ENCODE measurements at places on chromosomes 6 and 20.

- DNase-seq, result no peak
Measured at GRCh38 chr6:57250348-57250747, 28.2 kb upstream of the RAB23 start.

GRCh38 chr6:149628875-149629510 lies 19.5 kb downstream of the KATNA1 start:
- no peak for DNase-seq

- no peak for DNase-seq
Measured at GRCh38 chr20:1301031-1301529, 27.9 kb downstream of the SDCBP2 start.

- no peak for DNase-seq
Measured at GRCh38 chr20:48926267-48926666, 4.8 kb downstream of the ARFGEF2 start.

- DNase-seq, result no peak
Measured at GRCh38 chr6:14423955-14424354, 306.4 kb downstream of the CD83 start.

GRCh38 chr6:134174672-134175531 lies 122.5 kb upstream of the SLC2A12 start:
- DNase-seq, result peak; percentile 84
